ENCODE measurements at places on chromosomes 4 and X. TPM values are rescaled to one million over a fixed set of nuclear protein-coding genes. Genes with fewer than 3 reads are reported as not detected.
A peak's percentile ranks its signal among the peaks of the same experiment; 100 is the strongest.

Gene TFE3
- 28.7 TPM for total RNA-seq

DNA sequence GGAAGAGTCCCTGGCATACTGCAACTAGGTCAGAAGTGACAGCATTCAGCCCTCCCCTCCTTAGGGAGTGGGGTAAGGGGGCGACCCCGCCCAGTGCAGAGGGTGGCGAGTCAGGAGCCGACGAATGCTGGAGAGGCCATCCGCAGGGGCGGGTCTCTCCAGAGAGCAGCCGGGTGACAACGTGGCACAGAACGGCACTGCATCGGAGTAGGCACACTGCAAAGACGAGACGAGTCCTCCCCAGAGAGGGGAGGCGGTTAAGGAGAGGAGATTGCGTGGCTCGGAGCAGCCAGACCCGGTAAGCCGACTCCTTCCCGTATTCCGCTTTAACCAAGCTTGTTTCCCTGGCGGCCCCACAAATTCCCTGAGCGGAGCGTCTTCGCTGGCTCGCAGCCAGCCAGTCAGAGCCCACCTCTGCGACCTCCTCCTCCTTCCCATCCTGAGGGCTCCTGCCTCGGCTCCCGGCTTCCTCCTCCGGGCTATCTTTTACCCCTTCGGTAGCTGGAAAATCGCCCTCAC lies 54.9 kb downstream of the LINC00632 start:
- DNase-seq = no peak

Gene CT45A3
- not detected for total RNA-seq

DNA sequence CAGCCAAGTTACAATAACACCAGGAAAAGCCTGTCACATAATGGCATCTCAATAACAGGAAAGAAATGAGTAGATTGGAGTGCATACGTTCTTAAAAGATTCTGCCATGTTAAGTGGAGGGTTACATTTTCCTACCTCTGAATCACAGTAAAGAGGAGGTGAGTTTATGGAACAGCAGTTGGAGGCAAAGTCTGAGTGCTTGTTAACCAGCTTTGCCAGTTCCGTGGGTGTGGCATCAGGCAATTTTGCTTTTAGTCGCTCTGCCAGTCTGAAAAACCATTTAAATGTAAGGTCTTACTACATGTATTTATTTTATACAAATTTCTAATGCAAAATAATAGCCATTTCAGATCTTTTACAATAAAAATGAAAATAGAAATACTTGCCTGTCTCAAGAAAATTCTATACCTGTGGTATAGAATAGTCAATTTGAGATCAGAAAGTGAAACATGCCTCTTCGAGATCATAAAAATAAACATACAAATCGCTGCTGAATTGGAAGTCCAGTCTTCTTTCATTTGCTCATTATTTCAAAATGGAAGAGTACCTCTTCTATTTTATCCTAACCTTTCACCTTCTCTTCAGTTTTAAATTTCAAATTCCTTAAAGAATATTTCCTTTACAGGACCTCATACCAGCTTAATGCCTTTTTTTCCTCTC lies 31.4 kb downstream of the GC start:
- peak; percentile 62 for DNase-seq

GRCh38 chrX:8971116-8971515 lies 62.8 kb downstream of the FAM9B start:
- DNase-seq = no peak

Gene CT45A2
- total RNA-seq = not detected

Data from Peyer's patch (tissue), 4 donors.